ENCODE measurements at places on chromosomes 13 and 19.

- peak; percentile 10 for DNase-seq
Observed at GRCh38 chr13:114004420-114005205, 30.7 kb upstream of the C13orf46 start.

DNA sequence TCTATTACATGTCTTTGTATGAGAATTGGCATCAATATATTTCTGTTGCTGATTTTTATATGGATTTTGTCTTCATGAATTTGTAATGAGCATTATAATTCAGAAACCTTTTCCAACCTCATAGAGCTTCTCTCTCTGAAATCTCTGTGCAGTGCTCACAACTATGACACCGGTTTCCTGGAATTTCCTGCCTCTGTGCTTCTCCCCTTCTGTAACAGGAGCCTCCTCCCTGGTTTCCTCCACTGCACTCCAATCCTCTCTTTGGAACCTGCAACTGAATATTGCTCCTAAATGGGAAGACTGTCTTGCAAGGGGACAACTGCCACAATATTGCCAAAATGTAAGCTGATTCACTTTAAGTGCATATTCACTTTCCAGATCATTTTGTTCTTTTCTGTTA, 1147.9 kb downstream of the UQCRFS1 start:
- no peak for DNase-seq

DNA sequence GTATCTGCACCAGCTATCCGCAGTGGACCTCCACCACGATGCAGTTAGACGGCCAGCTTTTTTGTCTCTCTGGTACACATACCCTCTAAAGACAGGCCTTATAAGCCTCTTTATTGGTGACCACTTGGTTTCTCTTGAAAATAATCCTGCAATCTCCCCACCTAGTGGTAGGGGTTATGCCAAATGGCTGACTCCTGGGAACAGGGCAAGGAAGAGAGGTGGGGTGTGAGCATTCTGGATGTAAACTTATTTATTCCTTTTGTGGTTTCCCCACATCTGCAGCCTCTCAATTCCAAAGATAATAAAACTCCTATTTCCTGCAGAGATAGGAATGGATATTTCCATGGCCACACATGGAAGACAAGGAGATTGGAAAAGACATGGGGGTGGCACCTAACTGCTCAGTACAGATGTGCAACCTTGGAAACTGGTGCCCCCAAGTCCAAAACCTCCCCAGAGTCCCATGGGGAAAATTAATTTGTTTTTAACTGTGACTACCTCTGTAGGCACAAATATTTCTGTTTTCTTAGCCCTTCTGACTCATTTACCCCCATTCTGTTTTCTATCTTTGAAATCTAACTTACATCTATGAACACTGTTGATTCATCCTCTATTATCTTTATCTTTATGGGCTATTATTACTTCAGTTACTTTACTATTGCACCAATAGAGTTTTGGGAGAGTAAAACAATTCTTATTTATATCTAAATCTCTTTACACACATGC, 112.7 kb upstream of the TSHZ3 start:
- DNase-seq, result no peak

- DNase-seq, result no peak
Observed at GRCh38 chr19:16376649-16377048, 52.0 kb downstream of the KLF2 start.

DNA sequence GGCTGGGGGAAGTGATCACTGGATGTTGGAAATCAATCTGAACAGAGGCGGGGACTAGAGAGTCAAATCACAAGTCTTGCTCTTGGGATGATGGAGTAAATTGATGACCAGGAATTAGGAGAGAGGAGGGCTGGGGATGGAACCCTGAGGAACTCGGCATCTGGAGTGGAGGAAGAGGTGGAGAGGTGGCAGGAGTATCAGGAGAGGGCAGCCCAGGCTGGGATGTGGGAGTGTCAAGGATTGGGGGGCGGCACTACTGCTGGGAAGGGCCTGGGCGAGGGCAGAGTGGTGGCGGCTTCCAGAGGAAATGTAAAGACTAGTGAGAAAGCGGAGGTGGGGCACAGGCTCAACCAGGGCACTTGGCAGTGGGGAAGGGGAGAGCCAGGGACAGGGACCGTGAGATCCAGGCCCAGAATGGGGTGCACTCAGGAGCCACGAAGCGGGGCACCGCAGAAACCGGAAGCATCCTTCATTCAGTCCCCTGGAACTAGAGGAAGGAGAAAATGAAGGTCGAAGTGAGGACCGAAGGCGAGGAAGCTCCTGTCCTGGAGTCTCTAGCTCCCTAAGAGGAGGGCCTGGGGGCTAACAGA, 81.2 kb upstream of the GPR183 start:
- DNase-seq, result peak; percentile 19

- DNase-seq, result no peak
Observed at GRCh38 chr19:51359294-51359693, 6.9 kb downstream of the ETFB start.

DNA sequence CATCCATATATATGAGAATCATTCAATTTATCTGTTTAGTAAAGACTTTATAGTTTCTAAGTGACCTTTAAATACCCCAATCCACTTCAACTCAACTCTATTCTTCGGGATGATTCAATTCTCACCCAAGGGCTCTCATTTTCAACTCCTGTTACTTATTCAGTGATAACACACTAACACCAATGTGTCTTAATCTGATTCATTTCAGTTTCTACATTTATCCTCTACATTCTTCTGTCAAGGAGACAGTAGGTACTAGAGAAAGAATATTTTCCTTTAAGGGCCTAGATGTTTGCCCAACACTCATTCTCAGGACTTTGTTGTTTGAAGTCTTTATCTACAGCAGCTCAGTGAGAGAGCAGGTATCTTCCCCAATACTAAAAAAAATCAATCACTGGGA, 7.1 kb downstream of the ARGLU1 start:
- DNase-seq, result no peak

DNA sequence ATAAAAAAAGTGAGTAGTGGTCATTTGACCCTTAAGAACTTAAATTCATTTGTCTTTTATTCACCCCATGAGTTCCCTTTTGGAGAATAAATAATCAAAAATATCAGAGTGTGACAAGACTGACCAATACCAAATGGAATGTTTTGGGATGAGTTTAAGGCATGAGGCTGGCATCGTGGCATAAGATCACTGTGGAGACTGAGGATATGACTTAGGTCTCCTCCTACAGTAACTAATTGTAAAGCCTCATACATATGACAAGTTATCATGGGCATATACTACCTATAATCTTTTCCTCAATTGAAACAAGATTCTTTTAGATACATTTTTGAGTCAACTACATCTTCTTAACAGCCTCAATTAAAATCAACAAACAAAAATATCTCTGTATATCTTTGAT, 782.0 kb downstream of the SLITRK1 start:
- no peak for DNase-seq

DNA sequence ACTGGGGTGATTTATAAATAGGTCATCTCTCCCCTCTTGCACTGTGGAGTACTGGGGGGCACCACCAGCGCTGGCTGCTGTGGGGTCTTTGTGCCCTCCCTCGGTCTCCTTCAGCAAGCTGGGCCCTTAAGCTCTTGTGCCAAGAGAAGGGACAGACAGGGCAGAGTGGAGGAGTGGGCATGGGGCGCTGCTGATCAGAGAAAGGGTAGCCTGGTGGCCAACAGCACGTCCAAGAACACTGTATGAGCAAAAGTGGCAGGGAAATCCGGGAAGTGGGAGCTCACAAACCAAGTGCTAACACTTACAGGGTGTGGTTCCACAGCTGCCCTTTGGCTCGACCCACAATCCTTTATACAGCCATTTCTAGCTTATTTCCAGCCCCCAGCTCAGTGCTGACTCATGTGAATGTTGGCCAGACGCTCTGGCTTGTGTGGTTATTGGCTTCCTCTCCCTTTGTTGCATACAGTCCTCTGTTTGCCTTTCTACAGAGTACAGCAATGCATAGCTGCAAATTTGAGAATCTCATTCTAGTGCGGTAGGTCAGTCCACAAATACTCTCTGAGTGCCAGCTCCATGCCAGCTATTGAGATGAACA, 298.8 kb downstream of the SHISA2 start:
- no peak for DNase-seq

DNA sequence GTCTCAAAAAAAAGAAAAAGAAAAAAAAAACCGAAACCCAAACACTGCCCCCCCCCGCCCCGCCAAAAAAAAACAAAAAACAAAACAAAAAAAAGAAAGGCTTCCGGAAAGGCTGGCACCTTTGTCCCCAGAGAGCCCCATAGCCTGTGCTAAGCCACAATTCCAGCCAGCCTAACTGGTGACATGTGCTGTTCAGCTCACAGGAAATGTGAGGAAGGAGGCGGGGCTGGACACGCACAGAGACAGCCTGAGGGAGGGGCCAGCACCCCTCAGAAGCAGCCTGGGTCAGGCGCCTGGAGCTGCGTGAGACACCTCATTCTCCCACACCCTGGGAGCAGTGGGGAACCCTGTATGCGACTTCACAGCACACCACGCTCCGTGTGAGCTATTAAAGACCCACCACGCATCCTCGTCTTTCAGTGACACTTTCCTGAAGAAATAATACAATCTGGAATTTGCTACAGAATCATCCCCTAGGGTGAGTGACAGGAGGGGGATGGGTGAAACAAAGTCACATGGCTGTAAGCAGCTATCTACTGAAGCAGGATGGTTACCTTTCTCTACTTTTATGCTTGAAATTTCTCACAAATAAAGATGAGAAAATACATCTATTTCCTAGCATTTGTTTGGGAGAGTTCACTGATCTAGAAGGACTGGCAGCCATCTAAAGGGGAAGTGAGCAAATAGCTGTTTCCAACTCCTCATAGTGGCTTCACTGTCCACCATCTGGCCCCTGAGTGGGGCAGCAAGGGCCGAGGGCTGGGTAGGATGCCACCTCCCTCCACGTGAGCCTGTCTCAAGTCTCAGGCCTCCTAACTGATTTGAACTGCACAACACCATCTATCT, 12.3 kb upstream of the SLC35E1 start:
- DNase-seq, result peak; percentile 71

GRCh38 chr13:19622193-19622592, 11.3 kb upstream of the MPHOSPH8 start:
- DNase-seq, result no peak

- no peak for DNase-seq
Observed at GRCh38 chr13:86445672-86446071, 646.5 kb upstream of the SLITRK6 start.

- DNase-seq, result no peak
Observed at GRCh38 chr19:15874821-15875474, 22.9 kb downstream of the CYP4F2 start.

- DNase-seq, result no peak
Observed at GRCh38 chr19:15265214-15265849, 33.1 kb upstream of the EPHX3 start.

DNA sequence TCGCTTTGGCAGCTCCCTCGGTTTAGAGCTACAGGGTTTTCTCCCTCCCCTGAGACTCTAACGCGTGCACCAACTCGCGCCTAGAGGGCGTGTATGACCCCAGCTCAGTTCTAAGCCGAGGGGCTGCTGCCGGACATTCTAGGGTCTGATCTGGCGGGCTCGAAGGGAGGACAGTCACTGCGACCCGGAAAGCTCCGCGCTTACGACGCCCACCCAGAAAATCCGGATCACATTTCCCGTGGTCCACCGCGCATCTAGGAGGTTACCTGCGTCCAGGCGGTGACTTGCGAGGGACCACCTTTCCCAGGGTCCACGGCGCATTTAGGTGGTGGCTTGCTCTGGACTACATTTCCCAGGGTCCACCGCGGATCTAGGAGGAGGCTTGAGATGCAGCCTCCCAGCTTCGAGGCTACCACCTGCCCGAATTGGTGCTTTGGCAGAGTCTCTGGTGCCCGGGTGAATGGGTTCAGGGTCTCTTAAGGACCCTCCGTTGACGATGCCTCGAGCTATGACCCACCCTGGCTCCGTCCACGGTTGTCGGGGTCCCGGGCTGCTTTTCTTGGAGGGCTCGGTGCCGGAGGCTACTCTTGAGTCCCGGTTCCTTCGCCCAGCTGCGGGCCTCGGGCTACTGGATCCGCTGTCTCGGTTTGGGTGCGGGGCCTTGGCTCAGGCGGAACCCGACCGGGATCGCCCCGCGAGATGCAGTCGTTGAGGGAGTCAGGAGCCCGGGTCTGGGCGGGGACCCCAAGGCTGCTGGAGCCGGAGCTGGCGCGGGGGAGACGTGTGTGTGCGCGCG, 30.5 kb downstream of the ZNF146 start:
- no peak for DNase-seq

- no peak for DNase-seq
Observed at GRCh38 chr13:48578516-48579164, 45.8 kb upstream of the RCBTB2 start.

DNA sequence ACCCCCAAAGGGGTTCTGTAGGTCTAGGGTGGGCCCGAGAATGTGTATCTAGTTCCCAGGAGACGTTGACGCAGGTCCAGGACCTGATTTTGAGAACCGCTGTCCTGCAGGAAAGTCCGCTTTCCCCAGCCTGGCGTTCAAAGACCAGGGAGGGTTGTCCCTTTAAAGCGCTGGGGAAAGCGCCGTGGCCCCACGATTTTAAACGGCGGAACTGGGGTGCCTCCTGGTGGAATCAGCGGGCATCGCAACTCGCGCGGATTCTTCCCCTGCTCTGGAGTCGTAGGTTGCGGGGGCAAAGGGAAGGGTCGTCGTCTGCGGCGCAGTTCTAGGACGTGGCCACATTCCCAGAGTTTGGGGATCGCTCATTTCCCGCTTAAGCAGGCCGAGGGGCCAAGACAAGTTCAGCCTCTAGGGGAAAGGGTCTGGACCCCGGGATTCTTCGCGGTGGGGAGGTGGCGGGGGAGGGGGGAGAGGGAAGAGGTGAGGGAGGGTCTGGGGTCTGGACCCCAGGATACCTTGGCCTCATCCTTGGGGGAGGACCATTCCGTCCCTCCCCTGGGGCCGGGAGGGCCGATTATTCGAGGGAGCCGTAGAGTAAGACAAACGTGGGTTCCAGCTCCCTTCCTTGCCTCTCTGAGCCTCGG, 7.7 kb downstream of the PNMA8B start:
- peak; percentile 75 for DNase-seq

GRCh38 chr13:109883181-109884180, 97.1 kb upstream of the IRS2 start:
- DNase-seq, result no peak

GRCh38 chr19:1658150-1659083, 6.0 kb upstream of the TCF3 start:
- no peak for DNase-seq

DNA sequence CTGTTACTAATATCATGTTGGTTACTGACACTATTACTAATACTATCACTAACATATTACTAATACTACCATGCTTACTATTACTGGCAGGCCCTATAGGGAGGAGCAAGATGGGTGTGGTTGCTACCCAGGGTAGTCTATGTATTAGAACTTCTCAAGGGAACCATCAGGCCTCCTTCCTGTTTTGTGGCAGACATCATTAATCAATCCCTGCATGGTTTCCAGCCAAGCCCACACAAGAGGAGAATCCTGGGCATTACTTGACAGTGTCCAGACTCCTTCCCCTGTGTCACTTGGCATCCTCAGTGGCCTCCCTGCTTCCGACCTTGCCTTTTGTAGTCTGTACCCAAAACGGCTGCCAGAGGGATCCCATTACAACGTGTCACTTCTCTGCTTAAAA, 8.9 kb downstream of the HAS1 start:
- no peak for DNase-seq

Data from adrenal gland (tissue), 19 donors.